ENCODE measurements at places on chromosomes 13 and 19.

GRCh38 chr19:36128392-36128736 is 11.5 kb upstream of the CAPNS1 start:
- no peak for DNase-seq

GRCh38 chr13:31286930-31287329 is 87.2 kb downstream of the B3GLCT start:
- no peak for DNase-seq

GRCh38 chr13:70432276-70432805 is 324.1 kb upstream of the KLHL1 start:
- DNase-seq, result no peak

GRCh38 chr13:67408798-67409197 is 178.7 kb upstream of the PCDH9 start:
- peak; percentile 33 for DNase-seq

- no peak for DNase-seq
Measured at GRCh38 chr19:50570997-50571396, 2.8 kb upstream of the LRRC4B start.

GRCh38 chr13:39201180-39201579 is 162.9 kb downstream of the NHLRC3 start:
- DNase-seq, result no peak

DNA sequence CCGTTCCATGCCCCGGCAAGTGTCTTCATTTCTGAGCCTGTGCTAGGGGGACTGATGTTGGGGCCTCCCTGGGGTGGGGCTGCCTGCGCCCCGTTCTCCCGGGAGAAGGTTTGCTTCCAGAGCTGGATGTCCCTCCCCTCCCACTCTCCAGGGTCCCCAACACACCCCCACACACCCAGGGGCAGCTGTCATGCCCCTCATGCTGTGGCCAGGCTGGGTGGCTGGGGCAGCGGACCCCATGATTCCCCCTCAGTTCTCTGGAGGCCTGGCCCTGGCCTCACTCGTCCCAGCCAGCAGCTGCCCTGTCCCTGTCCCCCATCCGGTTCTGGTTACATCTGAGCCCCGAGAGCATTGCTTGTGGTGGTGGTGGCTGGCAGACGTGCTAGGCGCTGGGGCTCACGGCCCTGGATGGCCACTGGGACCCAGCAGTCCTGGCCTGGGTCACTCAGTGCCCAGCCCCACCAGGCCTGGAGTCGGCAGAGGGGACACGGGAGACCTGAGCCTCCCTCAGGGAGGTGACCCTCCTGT is 184.8 kb downstream of the KDM4B start:
- DNase-seq, result no peak

GRCh38 chr13:66994517-66995202 is 235.5 kb downstream of the PCDH9 start:
- DNase-seq, result no peak

DNA sequence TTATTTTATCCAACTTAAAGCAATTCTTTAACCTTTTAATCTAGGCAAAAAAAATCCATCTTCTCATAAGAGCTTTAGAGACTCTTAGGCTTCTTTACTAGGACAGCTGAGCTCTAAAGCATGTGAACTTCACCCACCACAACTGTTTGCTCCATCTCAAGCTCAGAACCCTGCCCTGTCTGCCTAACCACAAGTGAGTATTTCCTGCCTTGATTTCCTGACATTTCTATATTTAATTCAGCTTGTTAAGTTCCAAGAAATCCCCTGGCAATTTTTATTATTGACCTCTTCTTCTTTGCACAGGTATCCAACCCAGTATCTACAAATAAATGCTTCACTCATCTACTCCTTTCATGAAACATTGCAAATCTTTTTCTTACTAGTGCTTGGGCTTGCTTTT is 21.1 kb upstream of the CEACAM21 start:
- DNase-seq, result peak; percentile 92

DNA sequence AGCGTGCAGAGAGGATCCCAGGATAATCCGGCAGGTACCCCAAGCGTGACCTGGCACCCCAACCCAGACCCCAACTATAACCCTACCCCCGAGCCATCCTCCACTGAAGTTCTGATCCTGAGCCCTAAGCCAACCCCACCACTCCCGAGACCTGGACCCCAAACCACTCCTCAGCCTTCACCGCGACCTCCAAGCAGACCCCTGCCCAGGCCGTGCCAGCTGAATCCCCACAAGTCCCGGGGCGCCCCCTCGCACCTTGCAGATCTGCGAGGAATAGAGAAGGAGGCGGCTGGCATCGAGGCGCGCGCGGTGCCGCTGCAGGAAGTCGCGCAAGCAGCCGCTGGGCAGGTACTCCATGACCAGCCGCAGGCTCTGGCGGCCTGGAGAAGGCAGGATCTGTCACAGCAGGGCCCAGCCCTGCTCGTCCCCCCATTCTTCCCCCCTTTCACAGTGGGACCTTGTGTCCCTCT is 10.1 kb upstream of the INSL3 start:
- DNase-seq, result no peak

DNA sequence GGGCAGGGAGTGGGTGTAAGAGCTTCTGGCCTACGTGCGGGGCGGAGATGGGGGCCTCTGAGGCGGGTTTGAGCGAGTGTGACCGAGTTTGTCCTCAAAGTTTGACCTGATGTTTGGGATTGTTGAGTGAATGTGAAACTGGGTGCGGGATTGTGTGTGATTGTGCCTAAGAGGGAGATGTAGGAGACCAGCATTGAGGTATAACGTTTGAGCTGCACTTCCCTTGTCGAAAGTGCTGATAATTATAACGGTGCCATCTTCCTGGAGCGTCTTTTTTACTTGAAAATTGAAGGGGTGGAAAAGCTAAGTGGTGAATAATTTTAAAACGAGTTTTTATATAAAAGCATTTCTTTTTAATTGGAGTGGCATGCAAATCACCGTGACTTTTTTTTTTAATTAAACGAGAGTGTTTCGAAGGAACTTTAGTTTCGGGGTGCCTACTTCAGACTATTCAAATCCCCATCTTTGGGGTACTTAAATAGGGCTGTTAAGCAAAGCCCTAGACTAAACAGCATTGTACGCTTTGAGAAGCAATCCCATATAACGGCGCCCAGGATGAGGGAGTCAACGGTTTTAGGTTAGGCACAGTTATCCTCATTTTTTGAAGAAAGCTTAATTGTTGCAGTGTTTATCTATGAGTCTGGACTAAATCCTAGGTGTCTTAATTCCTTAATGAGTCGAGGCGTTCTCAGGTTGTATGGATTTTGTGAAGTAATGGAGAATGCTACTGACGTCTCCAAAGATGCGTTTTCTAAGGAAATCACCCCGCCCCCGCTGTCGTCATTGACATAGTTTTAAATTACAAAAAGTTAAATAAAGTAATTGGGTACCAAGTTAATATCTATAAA is 594 bp downstream of the ZNF146 start:
- no peak for DNase-seq

DNA sequence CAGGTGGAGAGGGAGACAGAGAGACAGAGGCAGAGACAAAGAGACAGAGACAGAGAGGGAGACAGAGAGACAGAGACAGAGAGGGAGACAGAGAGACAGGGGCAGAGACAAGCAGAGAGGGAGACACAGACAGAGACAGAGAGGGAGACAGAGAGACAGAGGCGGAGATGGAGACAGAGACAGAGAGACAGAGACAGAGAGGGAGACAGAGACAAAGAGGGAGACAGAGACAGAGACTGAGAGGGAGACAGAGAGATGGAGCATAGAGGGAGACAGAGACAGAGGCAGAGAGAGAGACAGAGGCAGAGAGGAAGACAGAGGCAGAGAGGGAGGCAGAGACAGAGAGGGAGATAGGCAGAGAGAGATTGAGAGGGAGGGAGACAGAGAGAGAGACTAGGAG is 29.3 kb downstream of the SBNO2 start:
- DNase-seq, result no peak

- DNase-seq, result no peak
Measured at GRCh38 chr13:49840675-49841074, 48.2 kb upstream of the KPNA3 start.

- no peak for DNase-seq
Measured at GRCh38 chr19:48390188-48391099, 907 bp downstream of the KDELR1 start.

GRCh38 chr13:101394605-101395004 is 21.7 kb downstream of the NALCN start:
- no peak for DNase-seq

DNA sequence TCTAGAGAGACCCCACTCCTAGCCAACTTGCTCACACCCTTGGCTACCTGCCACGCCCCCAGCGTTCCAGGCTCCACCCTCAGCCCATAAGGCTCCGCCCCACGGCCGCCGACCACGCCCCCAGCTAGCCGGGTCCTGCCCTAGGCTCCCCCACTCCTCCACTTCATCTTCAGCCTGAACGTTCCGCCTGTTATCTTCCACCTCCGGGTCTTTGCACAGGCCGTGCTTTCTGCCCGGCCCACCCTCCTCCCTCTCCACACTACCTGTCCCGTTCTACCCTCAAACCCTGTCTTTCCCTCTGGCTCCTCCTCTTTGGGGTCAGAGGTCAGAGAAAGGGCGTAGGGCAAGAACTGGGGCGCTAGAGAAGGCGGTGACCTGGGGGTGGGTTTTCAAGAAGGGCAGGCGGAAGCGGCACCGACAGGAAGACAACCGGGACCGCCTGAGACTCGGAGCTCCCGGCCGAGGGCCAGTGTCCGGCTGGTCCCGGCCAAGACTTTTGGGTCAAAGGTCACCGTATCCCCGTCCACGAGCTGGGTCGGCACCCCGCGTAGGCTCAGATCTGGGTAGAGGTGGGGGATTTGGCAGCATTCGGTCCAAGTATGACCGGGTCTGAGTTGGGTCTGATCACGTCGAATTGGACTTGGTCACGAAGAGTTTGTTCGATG is 2.2 kb downstream of the PDE4C start:
- DNase-seq, result no peak

- DNase-seq, result peak; percentile 85
Measured at GRCh38 chr13:109569958-109570711, 216.2 kb downstream of the IRS2 start.

GRCh38 chr13:23626700-23627099 is 56.5 kb downstream of the TNFRSF19 start:
- DNase-seq, result no peak

- no peak for DNase-seq
Measured at GRCh38 chr13:52009946-52010345, 1.3 kb downstream of the ATP7B start.

GRCh38 chr13:25237083-25237482 is 50.2 kb downstream of the MTMR6 start:
- DNase-seq, result no peak

DNA sequence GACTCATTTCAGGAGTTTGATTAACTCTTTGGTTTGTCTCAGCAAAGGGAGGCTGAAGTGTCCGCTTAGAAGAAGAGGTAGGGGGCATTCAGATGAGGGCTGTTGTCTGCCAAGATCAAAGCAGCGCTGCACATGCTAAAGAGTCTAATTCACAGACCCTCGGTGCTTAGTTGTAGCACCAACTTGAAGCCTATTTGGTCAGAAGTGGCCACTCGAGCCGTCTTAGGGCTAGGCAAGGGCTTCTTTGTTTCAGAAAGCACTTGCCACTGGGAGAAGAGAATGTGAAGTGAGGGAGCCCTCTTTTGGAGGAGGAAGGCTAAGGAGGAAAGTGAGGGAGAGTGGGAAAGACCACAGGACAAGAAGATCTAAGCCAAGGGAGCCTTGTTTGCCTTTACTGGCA is 313.4 kb upstream of the TMTC4 start:
- no peak for DNase-seq

DNA sequence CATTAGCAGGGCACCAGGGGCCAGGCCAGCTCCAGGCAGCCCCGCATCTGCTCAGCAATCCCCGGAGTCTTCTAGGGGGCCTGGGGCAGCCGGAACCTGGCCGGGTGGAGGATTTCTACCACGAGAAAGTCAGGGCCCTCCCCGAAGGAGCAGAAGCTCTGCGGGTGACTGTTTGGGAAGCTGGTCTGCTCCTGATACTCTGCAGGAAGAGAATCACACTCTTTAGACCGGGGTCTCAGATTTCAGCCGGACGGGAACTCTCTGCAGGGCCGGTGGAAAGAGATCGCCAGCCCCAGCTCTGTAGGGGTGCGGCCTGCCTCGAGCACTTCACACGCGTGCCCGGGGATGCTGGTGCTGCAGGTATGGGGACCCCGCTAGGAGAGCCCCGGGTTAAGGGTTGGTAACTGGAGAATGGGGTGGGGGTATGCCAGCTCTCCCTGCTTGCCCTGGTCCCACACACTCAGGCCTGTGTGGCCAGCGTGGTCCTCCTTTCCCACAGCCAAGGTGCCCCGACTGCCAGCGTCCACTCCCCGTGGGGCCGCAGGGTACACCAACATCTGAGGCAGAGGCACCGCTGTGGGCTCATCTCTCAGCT is 20.1 kb downstream of the RASA3 start:
- no peak for DNase-seq

GRCh38 chr13:62292714-62293480 is 877.2 kb upstream of the PCDH20 start:
- DNase-seq, result no peak

DNA sequence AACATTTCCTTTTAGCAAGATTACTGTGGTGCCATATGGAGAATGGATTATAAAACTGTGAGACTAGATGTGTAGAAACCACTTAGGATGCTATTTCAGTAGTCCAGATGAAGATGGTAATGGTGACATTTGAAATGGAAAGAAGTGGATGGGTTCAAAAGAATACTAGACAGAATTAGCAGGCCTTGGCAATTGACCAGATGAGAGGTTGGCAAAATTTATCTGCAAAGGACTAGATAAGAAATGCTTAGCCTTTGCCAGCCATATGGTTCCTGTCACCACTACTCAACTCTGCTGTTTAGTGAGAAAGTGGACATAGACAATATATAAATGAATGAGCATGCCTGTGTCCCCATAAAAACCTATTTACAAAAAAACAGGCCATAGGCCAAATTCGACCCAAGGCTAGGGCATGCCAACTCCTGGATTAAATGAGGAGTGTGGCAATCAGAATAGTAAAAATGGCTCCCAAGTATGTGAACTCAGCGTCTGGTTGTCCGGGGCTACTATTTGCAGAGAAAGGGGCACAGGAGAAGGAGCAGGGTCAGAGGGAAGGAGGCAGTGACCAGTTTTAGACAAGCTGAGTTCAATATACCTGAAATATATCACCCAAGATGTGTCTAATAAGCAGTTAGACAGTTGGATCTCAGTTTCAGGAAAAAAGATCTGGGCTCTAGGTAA is 98.4 kb downstream of the ENOX1 start:
- no peak for DNase-seq

DNA sequence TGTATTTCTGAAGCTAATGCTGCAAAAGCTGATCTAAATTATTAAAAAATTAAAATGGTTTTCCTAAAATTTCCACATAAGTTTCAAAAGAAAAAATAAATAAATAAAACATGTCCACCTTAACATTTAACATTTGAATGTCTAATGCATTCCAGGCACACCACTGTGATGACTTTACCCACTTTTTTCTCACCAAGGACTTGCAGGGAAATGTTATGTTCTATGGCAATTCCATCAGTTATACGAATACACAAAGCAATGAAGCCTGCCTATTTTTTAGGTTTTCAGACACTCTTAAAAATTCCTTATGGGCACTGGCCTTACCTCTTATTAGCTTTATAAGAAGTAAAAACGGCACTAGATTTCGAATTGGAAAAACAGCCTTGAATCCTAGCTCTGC is 10.2 kb downstream of the TSC22D1 start:
- DNase-seq, result no peak

GRCh38 chr19:42042455-42043170 is 27.4 kb downstream of the GRIK5 start:
- DNase-seq, result no peak

Data from Jurkat, Clone E6-1 (cell line).